ENCODE measurements at places on chromosomes 7 and 10.

DNA sequence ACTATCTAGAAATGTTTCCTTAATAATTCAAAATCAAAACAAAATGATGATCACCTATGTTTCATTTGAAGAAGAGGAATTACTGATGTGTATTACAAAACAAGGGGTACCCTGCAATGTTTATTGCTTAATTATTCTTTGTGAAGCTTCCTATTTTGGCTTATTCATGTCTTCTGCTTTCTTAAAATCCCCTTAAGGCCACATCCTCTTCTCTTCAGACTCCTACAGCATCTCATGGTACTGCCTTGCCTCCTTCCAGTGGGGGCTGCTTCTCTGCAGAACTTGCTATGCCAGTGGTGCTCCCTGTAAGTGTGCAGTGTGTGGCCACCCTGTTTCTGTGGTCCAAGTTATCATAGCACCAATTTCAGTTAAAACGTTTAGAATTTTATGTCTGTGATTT lies 35.0 kb downstream of the CCDC146 start:
- DNase-seq: peak; percentile 36

DNA sequence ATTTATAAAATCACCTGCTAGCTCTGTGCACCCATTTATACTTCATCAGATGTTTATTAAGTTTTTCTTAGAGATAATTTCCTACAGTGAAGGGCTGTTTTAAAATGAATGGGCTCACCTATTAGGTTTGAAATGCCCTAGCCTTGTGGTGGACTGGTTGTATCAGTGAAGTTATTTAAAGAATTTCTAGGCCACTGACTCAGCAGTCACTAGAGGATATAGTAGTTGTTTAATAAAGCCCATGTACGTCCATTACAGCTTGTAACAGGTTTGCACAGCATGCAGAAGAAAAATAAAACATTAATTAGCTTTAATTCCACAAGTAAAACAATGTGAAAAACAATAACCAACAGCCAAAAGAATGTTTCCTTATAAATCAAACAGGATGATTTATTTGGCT lies 128.0 kb downstream of the RSU1 start:
- no peak for DNase-seq

DNA sequence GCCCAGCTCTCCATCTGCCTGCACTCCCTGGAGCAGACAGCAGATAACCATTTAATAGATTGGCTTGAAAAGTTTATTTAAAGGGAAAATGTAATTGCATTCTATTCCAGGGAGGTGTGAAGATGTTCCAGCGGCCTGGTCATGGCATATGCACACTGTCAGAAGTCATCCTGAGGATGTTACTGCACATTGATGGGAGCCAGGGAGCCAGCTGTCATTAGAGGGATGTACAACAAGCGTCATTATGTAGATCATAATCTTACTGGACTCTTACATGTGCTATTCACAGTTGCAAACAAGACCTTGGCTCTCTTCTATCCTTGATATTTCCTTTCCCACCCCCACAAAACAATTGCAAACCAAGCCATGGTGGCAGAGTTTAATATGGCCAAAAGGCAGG lies 65.4 kb downstream of the FAM204A start:
- no peak for DNase-seq

DNA sequence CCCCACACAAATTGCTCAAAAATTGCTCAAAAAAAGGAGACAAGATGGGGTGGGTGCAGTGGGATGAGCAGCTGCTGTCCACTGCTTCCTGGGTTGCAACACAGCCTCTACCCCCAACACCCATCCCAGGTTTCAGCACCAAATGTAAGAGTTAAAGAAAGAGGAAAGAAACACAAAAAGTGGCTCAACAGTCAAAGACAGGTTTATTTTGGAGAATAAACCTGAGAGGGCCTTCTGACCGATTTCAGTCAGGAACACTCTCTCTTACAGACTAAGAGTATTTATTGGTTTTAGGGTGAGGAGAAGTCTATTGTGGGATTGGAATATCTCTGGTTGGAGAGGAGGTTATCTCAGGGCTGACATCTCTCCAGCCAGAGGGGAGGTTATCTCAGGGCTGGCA lies 28.4 kb downstream of the OR13A1 start:
- DNase-seq: no peak

DNA sequence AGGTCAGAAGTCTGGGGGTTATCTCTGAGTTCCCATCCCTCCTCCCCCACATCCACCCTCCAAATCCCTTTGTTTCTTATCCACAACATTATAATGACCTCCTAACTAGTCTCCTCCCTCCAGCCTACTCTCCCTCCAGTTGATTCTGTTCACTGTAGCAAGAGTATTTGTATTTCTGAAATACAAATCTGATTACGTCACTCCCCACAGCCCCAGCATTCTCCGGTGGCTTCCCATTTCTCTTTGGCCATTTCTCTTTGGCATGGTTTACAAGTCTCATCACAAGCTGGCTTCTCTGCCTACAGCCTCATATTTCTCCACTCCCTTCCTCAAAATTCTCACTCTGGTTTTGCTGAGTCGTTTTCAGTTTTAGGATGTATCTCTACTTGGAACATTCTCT lies 24.6 kb upstream of the MRPS33 start:
- DNase-seq: no peak

DNA sequence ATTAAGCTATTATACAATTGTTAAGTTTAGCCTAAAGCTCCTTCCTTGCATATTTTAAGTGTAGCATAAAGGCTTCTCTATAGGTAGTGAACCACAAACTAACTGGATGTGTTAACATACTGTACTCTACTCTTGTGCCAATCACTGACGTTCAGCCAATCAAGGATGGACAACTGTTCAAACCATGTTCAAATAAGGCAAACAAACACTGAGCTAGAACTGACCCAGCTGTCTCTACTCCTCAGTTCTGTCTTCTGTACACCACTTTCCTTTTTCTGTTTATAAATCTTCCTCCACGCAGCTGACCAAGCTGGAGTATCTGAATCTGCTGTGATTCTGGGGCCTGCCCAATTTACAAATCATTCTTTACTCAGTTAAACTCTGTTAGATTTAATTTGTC lies 188.7 kb upstream of the MBL2 start:
- DNase-seq: no peak

GRCh38 chr10:30694518-30695228 lies 65.1 kb upstream of the LYZL2 start:
- DNase-seq: peak; percentile 68

DNA sequence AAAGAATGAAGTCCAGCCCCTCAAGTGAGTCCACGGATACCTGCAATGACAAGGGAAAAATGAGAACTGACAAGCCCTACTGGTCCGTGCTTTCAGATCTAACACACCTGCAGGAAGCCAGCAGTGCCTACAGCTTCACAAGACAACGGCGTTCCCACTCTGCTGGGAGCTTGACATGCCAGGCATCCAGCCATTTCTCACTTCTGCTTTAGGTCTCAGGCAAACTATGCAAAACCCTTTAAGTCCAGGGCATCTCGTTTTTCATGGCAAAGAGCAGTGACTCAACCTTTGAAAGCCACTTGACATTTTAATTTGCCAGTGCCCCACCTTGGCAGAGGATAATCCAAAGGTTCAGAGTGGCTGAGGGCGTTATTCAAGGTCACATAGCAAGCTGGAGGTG lies 49.1 kb upstream of the GPAM start:
- DNase-seq: no peak

- DNase-seq: no peak
Observed at GRCh38 chr10:119691726-119692125, 34.1 kb upstream of the INPP5F start.

- DNase-seq: no peak
Observed at GRCh38 chr7:155533120-155533826, 13.1 kb downstream of the CNPY1 start.

DNA sequence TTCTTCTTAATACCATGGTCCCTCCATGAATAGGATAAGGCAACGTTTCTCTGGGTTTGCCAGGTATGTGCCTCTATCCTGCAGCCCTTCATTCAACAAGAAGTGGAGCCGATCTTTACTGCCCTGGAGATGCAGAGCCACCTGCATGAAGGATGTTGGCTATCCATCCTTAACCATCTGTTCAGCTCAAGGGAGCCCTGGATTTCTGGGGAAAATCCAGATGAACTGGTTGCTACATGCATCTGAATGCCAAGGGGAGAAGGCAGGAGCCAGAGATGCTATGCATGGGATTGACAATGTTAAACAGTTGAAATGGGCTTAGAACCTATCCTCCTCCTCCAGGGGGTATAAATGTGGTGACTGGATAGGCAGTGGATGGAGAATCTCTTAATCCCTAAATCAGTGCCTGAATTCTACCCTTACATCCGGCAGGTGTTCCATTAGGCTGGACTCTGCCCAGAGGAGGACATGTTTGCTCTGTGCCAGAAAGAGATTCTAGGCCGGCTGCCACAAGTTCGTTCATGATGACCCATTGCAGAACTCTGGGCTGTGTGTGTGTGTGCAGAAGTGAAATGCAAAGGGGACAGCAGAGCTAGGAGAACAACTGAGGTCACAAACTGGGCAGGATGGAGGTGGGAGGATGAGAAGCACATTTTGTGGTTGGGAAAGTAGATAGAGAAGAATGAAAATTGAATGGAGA lies 15.6 kb downstream of the CPED1 start:
- DNase-seq: no peak

GRCh38 chr10:48498940-48499510 lies 105.8 kb downstream of the ARHGAP22 start:
- DNase-seq: no peak

DNA sequence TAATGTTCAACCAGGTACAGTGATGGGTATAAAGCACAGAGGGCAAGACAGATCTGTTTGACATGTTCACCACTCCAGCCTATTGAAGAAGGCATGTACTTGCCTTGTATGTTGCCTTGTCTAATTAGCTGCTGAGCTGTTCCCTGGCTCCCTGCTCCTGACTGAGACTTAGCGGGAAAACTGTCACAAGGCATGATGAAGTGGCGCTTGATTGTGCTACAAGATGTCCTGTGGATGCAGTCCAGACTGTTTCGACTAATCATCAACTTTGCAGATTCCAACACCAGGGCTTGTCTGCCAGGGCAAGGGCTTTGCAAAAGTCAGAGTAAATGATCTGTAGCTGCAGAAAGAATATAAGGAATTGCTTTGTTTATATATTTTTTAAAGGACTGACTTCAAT lies 136.2 kb upstream of the NRBF2 start:
- no peak for DNase-seq

GRCh38 chr10:96325719-96326373 lies 21.6 kb downstream of the DNTT start:
- DNase-seq: peak; percentile 54

DNA sequence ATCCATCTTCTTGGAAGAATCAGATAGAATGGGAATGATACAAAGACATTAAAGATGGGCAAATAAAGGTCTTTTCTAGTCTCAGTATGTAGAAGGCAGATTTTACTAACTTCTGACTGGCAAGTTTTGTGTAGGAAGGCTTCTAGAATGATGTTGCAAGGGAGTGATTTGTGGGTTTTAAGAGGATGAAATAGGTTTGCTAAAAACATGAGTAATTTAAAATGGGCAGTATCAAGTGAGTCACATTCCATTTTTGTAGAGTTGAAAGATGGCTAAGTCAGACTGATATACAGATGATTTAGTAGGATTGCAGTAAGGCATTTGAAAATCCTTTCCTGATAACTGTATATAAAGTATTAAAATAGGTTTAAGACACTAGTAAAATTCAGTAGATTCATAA lies 777.4 kb downstream of the SORCS1 start:
- DNase-seq: no peak

DNA sequence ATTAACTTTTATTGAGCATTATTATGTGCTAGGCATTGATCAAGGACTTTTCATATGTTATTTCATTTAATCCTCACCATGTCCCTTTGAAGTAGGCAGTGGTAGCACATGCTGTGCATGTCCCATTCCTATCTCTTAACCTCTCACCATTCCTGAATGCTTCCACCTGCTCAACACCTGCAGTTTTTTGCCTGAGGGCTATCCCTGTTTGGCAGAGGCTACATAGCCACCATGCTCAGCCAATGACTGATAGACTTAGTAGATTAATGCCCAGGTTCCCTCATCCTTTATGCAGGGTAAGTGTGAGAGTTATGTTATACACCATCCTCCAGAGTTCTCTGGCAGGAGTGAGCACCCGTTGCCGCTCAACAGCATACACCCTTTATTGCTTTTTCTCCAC lies 387.8 kb downstream of the BBS9 start:
- no peak for DNase-seq

GRCh38 chr10:119604468-119604867 lies 7.7 kb upstream of the TIAL1 start:
- no peak for DNase-seq

Data from activated CD4-positive, alpha-beta T cell treated with anti-CD3 and anti-CD28 coated beads, Interleukin-2, Interleukin-6, amounts not matched to agents 100 ng/mL and 50 ng/mL, durations not matched to agents 16 hours and 8 hours (primary cell).